ENCODE measurements at places on chromosomes 11 and 22.

DNA sequence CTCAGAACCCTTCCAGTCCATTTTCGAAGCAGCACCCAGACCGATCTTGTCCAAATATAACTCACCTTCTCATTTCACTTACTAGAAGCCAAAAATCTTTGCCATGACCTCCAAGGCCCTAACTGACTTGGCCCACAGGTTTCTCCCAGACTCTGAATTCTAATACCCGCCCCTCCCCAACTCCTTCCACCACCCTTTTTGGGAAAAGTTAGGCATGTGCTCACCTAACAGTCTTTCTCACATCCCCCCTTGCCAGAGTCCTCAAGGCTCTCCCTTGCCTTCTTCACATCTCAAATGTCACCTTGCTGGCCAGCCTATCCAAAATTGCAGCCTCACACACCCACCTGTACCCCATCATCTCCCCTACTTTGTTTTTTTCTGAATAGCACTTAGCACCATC, 369.3 kb downstream of the NXPE2 start:
- no peak for DNase-seq

- DNase-seq, result no peak
Measured at GRCh38 chr11:36485298-36486002, 24.6 kb downstream of the TRAF6 start.

GRCh38 chr22:19664951-19665783, 49.1 kb upstream of the SEPTIN5 start:
- no peak for DNase-seq

- DNase-seq, result no peak
Measured at GRCh38 chr11:19931141-19931770, 218.6 kb downstream of the NAV2 start.

Measured in NCI-H1092 (cell line).